Esophagus squamous epithelium (tissue), 5 donors: ENCODE measurements at places on chromosomes 6 and 20. TPM values are rescaled to one million over a fixed set of nuclear protein-coding genes. Genes with fewer than 3 reads are reported as not detected.

The RAET1L gene
- 99.5 TPM for total RNA-seq

The TMEM200A gene
- total RNA-seq: not detected

The PXDC1 gene
- total RNA-seq: 18.5 TPM

The PSORS1C2 gene
- not detected for total RNA-seq

The MAS1 gene
- not detected for total RNA-seq

- peaks cover 78% of the 10 kb centered on the region for H3K4me1 ChIP-seq
- H3K4me3 ChIP-seq: no peak overlapping the region
- no peak overlapping the region for H3K27ac ChIP-seq
- DNase-seq: no peak
Observed at GRCh38 chr20:49889001-49889934, 26.1 kb downstream of the SPATA2 start.

DNA sequence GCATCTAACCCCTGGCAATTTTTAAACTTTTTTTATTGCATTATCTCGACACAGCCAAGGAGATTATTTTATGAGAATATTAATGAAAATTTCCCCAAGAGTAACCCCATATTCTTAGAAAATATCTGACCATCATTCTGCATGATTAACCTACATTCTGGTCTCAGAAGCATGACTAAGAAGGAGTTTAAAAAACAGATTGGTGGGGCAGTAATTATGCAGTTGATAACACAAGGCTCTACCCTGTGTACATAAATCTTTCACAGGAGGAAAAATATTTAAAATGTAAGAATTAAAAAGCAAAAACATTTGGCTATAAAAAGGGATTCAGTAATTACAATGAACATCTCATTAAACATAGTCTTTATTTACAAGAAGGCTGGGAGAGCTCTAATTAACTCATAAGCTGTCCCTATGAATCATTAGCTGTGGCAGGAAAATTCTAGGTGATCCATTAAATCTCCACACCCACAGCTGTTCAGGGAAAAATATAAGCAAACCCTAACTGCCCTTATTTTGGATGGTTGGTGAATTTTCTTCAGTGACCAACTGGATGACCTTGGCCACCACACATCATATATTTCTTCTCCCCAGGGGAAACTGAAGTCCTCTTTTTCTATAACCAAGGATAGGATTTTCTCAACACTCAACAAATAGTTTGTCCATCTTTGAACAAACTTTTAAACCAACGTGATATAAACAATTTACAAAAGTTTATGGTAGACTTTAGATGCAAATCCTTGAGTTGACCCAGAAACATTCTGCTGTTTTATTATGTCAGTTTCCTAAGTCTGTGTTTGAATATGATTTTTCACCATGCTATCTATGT is 59.5 kb downstream of the PDE7B start:
- H3K4me1 ChIP-seq: no peaks in the 10 kb centered on the region
- no peak overlapping the region for H3K27ac ChIP-seq
- H3K27me3 ChIP-seq: no peaks in the 10 kb centered on the region
- no peak overlapping the region for H3K4me3 ChIP-seq
- DNase-seq: no peak

DNA sequence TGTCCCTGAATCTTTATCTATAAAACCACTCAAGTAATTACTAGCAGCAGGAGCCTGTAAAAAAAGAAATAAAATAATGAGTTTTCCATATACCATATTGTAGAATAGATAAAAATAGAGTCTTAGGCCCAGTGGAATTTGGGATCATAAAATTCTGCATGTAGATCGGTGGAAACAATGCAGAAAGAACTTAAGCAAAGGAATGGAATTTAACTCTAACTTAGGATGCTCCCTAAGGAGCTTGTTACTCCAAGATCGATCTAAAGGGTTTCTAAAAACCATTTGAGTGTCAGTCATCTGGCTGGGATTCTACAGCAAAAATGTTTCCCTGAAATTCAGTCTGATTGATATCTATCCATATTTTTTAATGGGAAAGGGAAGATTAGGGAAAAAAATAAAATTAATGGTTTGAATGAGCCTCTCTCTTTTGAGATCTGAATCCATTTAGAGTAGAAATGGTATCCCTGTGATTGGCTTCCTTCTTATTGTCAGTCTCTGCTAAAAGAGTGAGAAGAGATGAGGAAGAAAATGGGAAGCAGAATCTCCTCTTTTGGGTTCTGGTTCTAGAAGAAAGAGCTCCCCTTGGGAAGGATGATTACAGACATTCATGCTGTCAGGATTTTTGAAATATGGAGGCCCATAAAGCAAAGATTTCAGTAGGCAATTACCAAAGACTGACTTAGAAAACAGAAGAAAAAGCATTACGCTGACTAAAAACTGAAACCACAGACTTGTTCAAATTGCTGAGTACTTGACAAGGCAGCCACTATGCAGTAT is 564.3 kb upstream of the MARCKS start:
- no peaks in the 10 kb centered on the region for H3K4me1 ChIP-seq
- no peaks in the 10 kb centered on the region for H3K27me3 ChIP-seq
- H3K36me3 ChIP-seq: no peaks in the 10 kb centered on the region
- DNase-seq: no peak
- no peak overlapping the region for H3K27ac ChIP-seq

DNA sequence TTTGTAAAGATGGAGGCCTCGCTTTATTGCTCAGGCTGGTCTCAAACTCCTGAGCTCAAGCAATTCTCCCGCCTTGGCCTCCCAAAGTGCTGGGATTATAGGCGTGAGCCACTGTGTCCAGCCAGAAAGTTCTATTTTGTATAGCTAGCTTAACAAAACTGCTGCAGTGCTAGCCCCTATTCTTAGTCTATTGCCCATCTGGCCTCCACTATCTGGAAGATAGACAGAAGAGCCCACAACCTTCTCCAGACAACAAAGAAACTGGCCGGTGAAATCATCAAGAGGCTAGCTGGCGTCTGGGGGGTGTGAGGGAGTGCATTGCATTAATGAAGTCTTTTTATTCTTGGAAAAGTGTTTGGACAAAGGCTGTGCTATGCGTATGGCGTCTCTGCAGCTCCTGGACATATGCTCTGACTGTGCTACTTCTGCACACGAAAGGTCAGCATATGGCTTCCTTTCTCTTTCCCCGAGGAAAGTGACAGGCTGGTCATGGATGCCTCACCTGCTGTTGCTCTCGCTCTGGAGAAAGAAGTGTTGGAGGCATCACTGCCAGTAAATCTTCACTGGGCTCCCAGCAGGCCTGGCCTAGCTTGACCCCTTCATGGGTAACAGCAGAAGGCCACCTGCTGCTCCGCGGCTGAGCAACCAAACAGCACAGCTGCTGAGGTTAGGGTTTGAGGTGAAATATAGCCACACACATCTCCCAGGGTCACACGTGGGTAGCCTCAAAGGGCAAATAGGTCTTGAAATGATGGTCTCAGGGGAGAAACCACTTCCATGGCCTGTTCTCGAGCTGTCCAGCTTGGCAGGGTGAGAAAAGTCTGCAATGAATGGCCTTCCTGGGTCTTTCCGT is 95.1 kb upstream of the IYD start:
- H3K4me3 ChIP-seq: no peak overlapping the region
- H3K27me3 ChIP-seq: no peaks in the 10 kb centered on the region
- DNase-seq: no peak
- no peaks in the 10 kb centered on the region for H3K36me3 ChIP-seq

DNA sequence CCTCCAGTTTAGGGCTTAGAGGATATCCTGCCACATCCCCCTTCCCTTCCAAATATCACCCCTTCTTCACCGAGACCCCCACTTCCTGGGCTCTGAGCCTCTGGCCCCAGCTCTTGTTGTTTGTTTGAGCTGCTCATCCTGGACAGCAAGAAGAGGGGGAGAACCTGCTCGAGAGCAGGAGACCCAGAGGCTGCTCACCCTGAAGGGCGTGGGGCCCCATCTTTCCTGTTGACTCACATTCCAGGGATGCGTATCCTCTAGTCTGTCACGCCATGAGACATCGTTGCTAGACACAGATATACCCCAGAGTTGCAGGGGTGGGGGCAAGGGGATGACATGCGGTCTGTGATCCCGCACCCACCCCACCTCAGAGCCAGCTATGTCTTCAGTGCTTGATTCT is 5.7 kb upstream of the TNXB start:
- H3K27ac ChIP-seq: peak overlapping the region; percentile 26
- H3K4me3 ChIP-seq: no peak overlapping the region
- H3K4me1 ChIP-seq: peaks cover 51% of the 10 kb centered on the region
- DNase-seq: no peak
- peaks cover 17% of the 10 kb centered on the region for H3K36me3 ChIP-seq

DNA sequence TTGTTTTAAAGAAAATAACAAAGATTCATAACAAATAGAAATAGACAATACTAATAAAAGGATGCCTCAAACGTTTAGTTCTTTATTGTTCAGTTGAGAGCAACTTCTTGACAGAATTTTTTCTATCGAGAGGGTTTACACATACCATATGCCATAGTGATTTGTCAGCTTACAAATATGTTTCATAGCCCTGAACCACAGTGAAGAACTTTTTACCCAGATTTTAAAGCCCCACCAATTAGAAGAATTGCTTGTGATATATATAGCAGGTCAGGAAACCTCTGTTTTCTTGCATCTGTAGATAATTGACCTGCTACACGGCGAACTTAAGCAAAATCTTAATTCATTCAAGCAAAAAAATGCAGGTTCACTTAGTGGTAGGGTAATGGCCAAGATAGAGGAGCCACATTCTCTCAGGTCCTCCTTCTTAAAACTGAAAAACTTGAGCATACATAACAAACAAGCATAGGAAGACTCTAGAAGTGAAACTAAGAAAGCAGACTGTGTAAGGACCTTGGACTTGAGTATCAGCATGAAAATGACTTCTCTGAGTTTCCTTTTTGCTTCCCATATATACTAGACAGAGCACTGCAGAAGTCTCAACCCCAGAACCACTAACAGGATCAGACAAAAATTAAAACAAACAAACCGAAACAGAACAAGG is 39.5 kb downstream of the CRISP1 start:
- H3K36me3 ChIP-seq: no peaks in the 10 kb centered on the region
- H3K4me1 ChIP-seq: no peaks in the 10 kb centered on the region
- no peak for DNase-seq
- H3K27me3 ChIP-seq: no peaks in the 10 kb centered on the region
- no peak overlapping the region for H3K27ac ChIP-seq

DNA sequence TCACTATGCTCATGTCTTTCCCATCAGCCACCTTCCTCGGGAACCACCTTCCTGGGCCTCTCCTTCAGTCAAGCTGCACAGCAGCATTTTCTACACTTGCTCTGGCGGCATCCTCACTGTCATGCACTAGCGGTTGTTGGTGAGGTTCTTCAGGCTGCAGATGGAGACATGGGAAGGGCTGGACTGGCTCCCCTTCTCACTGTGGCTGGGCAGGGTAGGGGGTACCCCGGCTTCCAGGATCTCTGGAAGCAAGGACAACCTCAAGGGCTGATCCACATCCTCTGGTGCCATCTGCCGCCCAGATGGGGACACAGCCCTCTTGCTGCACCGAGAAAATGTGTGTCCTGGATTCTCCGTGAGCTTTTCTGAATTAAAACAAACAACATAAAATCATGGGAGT is 180.1 kb upstream of the RNF24 start:
- H3K36me3 ChIP-seq: no peaks in the 10 kb centered on the region
- DNase-seq: no peak
- no peak overlapping the region for H3K4me3 ChIP-seq
- no peak overlapping the region for H3K27ac ChIP-seq
- H3K4me1 ChIP-seq: no peaks in the 10 kb centered on the region

GRCh38 chr6:124371974-124372475 is 568.4 kb downstream of the NKAIN2 start:
- DNase-seq: no peak
- H3K4me3 ChIP-seq: no peak overlapping the region
- no peaks in the 10 kb centered on the region for H3K27me3 ChIP-seq
- H3K36me3 ChIP-seq: no peaks in the 10 kb centered on the region
- H3K4me1 ChIP-seq: no peaks in the 10 kb centered on the region
- no peak overlapping the region for H3K27ac ChIP-seq

- no peaks in the 10 kb centered on the region for H3K4me1 ChIP-seq
- no peak for DNase-seq
- H3K4me3 ChIP-seq: no peak overlapping the region
- no peaks in the 10 kb centered on the region for H3K36me3 ChIP-seq
- no peak overlapping the region for H3K27ac ChIP-seq
- no peaks in the 10 kb centered on the region for H3K27me3 ChIP-seq
Observed at GRCh38 chr6:117395164-117395563, 30.6 kb downstream of the ROS1 start.

GRCh38 chr6:163122365-163122764 is 292.2 kb upstream of the QKI start:
- no peak overlapping the region for H3K27ac ChIP-seq
- DNase-seq: no peak
- no peak overlapping the region for H3K4me3 ChIP-seq
- H3K36me3 ChIP-seq: no peaks in the 10 kb centered on the region
